ENCODE measurements at places on chromosomes 5 and 9.

- DNase-seq: no peak
Observed at GRCh38 chr9:107103621-107104020, 179.5 kb upstream of the RAD23B start.

DNA sequence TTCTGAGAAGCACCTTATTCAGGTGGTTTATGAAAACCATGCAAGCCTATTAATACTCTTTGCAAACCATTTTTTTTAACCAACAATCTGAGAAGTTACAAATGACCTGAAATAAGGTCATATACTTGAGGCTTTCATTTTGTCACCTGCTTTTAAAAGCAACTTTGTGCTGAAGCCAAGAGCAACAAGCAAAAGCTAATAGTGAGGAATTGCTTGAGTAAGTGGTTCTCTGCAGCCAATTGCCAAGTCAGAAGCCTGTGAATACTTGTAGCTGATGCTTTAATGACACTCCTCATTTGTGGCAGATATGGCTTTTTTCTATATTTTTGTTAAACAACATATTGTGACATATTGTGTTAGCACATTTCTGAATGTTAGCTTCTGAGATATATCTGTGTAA lies 126.7 kb upstream of the ZNF608 start:
- DNase-seq: no peak

DNA sequence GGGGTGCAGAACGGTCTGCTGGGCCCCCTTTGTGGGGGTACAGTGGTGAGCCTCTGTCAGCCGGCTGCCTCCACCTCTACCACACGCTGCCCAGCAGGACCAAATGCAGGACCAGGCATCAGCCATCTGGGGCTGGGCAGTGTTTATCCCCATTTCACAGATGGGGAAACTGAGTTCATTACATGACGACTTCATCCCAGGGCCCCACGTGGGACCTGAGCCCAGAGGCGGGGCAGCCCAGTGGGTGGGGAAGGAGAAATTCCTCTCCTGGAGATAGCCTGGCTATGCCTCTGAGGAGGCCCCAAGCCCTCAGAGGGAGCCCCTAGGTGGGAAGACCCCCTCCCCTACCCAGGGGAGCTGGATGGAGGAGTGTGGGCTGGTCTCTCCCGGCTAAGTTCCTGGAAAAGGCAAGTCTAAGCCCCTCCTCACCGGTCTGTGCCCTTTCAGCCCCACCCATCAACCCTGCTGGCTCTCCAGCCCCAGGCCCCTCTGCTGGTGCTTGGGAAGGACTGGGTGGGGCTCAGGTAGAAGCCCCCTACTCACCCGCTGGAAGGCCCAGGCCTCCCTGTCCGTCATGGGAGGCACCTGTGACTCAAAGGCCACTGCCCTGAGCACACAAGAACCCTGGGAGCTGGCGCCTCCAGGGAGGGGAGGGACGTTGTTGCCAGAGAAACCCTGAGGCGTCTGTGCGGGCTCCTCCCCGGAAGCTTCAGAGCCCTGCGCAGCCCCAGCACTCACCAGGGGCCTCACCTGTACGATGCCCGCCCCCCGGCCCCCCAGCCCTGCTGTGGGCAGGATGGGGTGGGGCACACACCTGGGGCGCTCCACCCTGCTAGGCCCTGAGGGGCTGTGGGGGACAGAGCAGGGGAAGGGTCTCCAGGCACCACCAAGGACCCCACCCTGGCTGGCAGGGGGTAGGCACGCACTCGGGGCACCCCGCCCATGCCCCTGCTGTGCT lies 7.4 kb upstream of the CCDC187 start:
- no peak for DNase-seq

DNA sequence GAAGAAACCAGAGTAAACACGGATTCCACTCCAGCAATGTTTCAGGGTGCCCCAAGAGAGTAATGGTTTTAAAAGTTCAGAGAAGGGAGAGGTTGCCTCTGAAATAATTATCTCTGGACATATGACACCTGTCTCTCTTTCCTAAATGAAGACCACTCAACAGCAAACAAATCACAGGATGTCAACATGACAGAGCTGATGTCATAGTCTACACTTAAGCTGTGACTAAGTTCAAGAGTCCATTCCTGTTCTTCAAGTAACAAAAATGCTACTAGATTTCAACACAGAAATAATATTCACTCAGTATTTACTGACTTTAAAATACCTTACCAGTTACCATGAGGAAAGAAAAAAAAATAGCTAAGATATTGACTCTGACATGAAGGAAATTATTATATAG lies 44.7 kb upstream of the SLC30A5 start:
- no peak for DNase-seq

- no peak for DNase-seq
Observed at GRCh38 chr9:112041536-112042243, 133.4 kb downstream of the SUSD1 start.

DNA sequence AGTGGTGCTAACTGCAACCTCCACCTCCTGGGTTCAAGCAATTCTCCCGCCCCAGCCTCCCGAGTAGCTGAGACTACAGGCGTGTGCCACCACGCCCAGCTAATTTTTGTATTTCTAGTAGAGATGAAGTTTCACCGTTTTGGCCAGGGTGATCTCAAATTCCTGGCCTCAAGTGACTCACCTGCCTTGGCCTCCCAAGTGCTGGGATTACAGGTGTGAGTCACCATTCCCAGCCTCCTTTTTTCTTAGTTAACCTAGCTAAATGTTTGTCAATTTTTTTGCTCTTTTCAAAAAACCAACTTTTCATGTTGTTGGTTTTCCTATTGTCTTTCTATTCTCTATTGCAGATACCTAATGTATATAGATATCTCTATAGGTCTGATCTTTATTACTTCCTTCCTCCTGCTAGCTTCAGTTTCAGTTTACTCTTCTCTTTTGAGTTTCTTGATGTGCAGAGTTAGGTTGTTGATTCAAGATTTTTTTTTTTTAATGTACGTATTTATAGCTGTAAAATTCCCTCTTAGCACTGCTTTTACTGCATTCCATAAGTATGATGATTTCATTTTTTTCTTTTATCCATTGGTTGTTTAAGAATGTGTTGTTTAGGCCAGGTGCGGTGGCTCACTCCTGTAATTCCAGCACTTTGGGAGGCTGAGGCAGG lies 32.9 kb downstream of the FGD3 start:
- DNase-seq: no peak

DNA sequence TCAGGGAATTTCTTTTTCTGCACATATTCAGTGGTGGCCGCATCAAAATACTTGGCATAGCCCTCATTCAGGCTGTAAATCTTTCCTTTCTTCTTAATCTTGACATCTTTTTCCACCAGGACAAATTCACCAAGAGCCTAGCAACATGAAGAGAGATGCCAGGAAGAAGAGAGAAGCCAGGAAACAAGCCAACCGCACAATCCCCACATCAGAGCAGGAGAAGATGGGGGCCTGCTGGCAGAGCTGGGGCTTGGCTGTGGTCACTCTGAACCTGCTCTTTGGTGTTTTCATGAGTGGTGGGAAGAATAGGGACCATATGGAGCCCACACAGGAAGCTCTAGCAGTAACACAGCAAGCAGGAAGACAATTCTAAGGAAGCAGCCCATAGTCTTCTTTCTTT lies 12.4 kb downstream of the PCAT7 start:
- no peak for DNase-seq

DNA sequence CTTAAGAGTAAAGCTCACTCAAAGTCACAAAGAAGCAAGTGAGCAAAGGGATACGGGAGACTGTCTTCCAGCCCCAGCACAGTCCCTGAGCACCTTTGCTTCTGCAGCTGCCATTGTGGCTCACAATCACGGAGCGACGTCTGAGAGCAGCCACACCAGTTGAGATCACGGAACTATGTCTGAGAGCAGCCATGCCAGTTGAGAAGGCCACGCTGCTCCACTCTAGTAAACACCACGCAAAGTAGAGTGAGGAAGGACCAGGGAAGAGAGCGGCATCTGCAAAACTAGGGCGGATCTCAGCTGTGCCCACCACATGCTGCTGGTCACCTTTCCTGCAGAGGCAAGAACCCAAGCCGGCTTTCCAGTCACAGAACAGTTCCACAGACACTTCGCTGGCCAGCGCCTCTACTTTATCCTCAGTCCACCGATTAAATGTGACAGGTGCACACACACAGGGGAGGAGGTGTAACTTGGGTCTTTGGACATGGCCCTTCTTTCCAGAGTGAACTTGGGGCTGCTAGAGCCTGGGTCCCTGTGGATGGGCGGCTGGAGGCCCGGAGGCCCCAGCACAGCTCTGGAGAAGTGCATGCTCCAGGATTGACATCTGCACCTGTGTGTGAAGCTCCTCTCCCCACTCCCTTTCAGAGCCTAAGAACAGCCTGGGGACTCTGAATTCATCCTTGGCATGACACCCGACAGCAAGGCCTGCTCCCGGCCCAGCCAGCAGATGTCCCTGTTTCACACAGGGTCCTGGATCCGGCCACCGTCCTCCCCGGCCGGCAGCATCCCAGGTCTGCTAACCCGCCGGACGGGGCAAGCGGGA lies 324.9 kb upstream of the IRX4 start:
- no peak for DNase-seq

GRCh38 chr5:144778561-144778960 lies 607.9 kb downstream of the KCTD16 start:
- DNase-seq: no peak

DNA sequence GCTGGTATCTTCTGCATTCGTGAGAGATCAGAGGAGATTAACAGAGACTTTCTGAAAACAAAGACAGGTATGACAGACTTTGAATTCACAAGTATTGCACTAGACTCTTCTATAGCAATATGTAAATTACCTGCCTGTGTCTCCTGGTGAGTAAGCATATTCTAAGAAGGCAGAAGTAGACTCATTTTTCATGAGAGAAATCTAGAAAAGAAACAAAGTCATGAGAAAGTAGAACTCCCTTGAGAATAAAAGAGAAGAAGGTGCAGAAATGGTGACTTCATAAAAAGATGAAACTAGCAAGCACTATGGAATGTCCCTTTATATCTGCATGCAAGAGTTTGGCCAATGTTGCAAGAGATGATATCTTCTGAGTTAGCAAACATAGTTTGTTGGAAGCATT lies 419.8 kb downstream of the DMRT2 start:
- no peak for DNase-seq

DNA sequence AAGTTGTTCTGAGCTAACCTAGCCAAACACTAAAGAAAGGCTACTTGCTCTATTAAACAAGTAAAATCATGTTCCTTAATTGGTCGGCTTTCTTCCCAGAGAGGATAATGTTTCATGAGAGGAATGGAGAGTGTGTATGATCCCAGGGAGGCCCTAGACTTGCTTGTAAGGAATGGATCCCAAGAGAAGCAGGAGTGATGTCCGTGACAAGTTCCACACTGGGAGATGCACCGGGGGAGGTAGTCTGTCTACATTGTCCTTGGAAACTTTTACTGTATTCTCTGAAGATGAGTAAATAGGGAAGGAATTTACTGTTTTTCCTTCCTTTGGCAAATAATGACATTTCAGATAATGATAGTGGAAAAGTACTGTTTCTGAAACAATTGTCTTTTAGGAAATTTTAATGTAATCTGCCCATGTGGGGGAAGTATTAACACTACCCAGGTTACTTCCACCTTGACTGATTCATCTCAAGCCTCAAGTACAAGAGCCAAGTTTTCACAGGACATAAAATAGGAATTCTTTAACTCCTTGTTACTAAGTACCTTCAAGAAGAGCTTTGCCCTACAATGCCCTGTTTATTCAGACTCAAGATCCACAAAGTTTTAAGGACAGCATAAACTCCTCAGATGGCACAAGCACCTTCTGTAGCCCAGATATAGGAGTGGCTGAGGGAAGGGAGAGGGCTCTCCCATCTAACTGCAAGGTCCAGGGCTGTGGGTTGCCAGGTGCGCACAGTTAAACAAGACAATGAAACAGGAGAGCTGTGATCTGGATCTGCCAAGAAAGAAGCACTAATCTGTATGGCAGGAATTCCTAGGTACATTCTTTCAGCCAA lies 152.1 kb downstream of the GNA14 start:
- no peak for DNase-seq

DNA sequence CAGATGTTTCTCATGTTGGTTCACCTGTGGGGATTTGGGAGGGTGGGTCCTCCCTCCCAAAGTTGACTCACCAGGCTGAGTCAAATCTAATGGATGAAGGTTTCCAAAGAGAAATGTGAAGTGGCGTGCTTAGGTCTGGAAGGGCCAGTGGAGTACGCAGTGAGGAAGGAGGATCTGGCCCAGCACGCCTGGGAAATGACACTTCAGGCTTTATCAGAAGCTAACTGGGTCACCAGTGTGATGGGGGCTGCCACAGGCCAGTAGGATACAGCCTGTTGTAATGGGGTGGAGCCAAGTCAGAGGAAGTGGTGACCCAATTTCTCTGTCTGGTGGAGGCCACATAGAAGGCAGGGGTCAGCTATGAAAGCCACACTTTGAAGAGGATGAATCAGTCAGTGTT lies 18.0 kb downstream of the POLR1E start:
- peak; percentile 49 for DNase-seq

DNA sequence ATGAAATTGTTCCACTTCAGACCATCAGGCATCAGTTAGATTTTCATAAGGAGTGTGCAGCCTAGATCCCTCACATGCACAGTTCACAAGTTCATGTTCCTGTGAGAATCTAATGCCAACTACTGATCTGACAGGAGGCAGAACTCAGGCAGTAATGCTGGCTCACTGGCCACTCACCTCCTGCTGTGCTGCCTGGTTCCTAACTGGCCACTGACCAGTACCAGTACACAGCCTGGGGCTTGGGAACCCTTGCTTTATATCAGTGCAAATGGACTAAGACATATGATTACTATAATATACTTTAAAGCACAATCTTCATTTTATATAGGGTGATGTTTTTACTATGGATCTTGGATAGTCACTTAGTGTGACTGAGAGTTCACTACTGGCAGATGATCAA lies 259.2 kb downstream of the SLCO4C1 start:
- DNase-seq: no peak

DNA sequence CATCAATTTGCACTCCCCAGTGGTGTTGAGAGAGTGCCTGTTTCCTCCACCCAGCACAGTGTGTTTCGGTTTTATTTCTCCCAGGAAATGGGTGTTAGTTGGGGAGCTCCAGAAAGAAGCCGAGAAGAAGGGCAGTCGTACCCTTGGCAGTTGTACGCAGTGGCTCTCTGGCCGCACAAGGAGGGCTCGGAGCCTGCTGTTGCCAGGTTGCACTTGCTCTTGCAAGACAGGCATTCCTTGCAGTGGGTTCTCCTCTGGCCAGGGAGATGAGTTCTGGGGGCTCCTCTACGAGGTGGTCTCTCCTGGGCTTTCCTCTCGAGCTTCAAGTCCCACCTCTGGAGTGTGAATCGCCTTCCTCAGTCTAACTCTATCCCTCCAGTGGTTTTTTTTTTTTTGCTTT lies 29.1 kb downstream of the QRFP start:
- DNase-seq: no peak

- no peak for DNase-seq
Observed at GRCh38 chr9:102700936-102701335, 294.2 kb upstream of the CYLC2 start.

GRCh38 chr9:70679845-70680244 lies 265.4 kb upstream of the KLF9 start:
- DNase-seq: no peak

- no peak for DNase-seq
Observed at GRCh38 chr5:4730279-4730678, 409.9 kb upstream of the ADAMTS16 start.

- no peak for DNase-seq
Observed at GRCh38 chr5:95928724-95929253, 32.9 kb downstream of the ELL2 start.

Measured in CD4-positive, alpha-beta memory T cell (primary cell).